ENCODE measurements at places on chromosomes 4 and X.

DNA sequence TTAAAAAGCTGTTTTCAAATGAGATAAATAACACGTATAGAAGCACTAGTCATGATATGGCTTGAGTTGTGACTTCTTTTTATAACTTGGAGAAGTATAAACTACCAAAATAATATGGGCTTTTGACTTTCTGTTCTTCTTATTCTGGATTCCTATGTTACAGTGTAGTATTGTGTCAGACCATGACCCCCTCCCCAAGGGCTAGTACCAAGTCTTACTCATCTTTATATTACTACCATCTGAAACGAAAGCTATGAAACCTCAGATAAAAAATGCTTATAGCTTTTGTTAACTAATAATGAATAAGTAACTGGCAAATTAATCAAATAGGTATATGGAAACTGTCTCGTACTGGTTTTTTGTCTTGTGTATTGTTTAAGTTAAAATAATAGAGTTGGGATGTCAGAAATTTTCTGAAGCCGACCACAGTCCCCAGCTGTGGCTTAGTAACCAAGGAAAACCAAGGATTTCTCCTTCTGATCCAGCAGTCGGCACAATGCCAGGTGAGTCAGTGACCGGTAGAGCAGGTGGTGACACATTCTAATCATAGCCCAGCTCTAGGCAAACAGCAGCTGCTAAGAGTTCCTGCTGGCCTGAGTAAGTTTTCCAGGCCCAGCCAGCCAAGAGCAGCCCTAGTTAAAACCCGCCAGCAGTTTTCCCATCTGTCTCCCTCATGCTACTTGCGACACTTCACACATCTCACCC is 163.3 kb upstream of the PRDX4 start:
- peak; percentile 97 for DNase-seq

DNA sequence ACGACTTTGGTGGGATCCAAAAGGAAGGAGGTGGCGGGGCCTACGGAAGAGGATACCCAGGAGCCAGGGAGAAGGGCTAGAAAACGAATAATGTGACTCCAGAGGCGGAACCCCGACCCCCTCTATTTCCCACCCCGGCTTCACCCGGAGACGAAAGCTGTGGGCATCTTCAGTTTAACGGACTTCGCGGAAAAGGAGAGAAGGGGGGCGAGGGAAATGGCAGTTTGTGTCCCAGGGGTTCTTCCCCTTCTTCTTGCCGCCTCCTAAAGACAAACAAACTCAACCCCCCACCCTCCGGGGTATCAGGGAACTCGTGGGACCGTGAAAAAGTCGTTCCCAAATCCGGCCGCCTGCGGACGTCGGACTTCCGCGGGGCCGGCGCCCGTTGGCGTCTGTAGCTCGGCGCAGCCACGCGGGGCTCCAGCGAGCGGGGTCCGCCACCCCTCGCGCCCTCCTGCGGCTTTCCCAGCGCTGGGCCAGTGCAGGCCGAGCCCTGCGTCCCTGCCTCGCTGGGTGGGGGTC is 3.6 kb upstream of the LEF1 start:
- no peak for DNase-seq

DNA sequence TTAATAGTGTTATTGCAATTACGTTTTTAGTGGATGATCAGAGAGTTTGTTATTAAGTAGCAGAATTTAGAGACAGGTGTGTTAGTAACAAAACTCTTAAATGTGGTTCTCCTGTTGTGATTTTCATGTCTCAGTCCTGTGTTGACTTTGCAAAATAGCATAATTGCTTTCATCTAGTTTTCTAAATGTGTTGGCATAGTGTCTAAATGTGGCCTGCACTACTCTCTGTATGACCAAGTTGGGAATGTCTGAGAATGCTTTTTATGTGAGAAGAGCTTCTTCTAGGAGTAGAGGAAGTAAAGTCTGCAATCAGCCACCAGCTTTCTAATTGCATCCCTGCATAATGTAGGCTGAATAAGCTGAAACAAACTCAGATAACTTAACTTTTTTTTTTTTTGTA is 158.6 kb upstream of the FAT1 start:
- DNase-seq, result no peak

DNA sequence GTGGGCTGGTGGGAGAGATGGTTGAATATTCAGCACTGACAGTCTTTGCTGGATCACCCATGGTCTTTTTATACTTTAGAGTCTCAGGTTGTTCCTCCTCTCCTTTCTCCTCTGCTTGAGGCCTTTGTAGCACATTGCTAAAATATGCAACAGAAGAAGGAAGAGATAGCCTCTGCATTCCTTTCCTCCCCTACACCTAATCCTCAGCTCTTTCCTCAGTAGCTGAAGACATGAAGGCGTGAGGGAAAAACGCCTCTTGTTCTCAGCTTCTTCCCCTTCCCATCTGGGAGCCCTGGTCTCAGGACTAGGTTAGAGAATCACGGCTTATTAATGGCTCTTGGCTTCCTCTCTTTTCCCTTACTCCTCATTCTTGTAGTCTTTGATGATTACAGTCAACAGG is 76.8 kb downstream of the RNF150 start:
- no peak for DNase-seq

DNA sequence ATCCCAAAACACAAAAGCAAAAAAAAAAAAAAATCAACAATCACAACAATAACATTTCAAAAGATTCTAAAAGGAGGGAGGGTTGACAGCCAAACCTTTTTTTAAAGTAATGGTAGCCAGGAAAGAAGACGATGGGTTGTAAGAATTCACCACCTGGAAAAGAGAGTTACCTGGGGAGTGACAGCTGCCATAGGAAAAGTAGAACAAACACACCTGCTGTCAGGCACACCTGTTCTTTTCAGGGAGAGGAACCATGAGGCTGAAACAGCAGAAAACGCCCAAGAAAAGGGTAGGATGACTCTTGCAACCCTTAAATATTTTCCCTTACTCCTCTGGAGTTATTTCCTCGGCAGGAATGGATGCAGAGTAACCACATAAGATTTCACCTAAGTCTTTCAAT is 388.4 kb upstream of the TEX13C start:
- DNase-seq, result no peak

- DNase-seq, result no peak
Observed at GRCh38 chr4:2906218-2906617, 57.0 kb downstream of the NOP14 start.

GRCh38 chr4:75497133-75497532 is 17.1 kb downstream of the RCHY1 start:
- DNase-seq, result no peak

DNA sequence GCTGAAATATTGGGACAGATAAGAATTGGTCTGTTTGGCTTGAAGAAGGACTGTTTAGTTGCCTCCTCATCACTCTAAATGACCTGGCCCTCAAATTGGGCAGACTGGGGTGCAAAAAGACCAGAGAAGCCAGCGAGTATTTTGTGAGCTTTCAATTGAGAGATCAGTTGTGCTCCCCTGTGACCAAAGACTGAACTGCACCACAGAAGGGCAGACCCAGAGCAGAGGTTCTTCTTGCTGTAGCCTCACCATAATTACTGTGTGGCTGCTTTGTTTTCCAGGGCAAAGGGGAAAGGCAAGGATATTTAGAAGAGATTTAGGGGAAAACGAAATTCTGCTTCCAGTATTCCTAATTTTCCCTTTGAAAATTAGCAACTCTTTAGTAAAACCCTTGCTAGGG is 104.0 kb upstream of the MBNL3 start:
- DNase-seq, result peak; percentile 8

- DNase-seq, result no peak
Observed at GRCh38 chr4:121806411-121806810, 5.3 kb downstream of the EXOSC9 start.

- peak; percentile 59 for DNase-seq
Observed at GRCh38 chr4:128600410-128600809, 209.1 kb upstream of the JADE1 start.

GRCh38 chr4:38706301-38706700 is 42.3 kb downstream of the KLF3 start:
- DNase-seq, result no peak

GRCh38 chrX:30253257-30253656 is 6.3 kb downstream of the MAGEB1 start:
- DNase-seq, result no peak

GRCh38 chrX:78957768-78958130 is 12.6 kb downstream of the P2RY10 start:
- DNase-seq, result no peak

GRCh38 chr4:60897415-60897814 is 302.7 kb upstream of the ADGRL3 start:
- no peak for DNase-seq

- no peak for DNase-seq
Observed at GRCh38 chrX:15882704-15883539, 28.3 kb upstream of the AP1S2 start.

GRCh38 chr4:7195141-7195515 is 2.8 kb downstream of the SORCS2 start:
- DNase-seq, result no peak

DNA sequence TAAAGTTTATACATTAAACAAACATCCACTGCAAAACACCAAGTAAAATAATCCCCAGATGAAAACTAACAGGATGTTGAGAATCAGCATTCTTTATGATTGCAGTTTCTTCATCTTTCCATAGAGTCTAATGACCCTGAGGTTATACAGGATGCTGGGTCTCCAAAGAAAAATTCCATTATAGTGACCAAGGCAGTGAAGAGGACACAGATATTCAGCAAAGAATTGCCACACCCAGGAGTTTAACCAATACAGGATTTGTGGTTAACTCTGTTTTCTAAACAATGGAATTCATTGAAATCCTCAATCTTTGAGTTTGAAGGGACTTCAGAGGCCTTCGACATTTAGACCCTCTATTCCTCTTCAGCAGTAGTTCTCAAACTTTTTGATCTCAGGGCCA is 76.2 kb upstream of the ESX1 start:
- DNase-seq, result no peak

DNA sequence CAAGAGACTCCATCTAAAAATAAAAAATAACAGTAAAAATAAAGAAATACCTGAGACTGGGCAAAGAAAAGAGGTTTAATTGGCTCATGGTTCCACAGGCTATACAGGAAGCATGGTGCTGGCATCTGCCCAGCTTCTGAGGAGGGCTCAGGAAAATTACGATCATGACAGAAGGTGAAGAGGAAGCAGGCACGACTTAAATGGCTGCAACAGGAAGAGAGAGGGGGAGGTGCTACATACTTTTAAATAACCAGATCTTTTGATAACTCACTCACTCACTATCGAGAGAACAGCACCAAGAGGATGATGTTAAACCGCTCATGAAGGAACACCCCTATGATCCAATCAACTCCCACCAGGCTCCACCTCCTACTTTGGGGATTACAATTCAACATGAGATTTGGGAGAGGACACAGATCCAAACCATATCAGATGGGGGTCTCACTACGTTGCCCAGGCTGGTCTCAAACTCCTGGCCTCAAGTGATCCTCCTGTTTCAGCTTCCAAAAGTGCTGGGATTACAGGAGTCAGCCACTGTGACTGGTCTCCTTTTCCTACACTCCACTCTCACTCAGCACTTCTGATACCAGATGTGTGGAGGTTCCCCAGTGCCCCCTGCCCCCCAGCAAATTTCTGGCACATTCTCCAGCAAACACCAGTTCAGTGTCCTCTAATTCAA is 11.9 kb upstream of the ZNF157 start:
- no peak for DNase-seq

- peak; percentile 39 for DNase-seq
Observed at GRCh38 chr4:140595065-140595464, 26.3 kb upstream of the UCP1 start.

- DNase-seq, result peak; percentile 32
Observed at GRCh38 chrX:54427837-54428424, 12.3 kb upstream of the TSR2 start.

DNA sequence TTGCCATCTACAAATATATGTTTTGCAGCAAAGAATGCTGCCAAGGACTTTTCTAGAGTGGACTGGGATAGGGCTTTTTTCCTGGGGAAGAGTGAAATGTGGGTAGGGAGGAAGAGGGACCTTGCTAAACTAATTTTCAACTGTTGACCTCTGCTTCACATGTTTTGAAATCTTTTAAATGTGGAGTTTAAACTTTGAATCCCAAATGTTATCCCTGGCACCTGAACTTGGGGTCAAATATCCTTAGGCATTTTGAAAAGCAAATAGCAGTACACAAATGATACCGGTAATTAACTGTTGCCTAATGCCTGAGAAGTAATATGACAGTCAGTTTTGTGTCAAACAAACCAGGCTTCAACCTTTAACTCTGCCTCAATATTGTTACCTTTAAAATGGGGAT is 7.3 kb upstream of the AR start:
- no peak for DNase-seq

- no peak for DNase-seq
Observed at GRCh38 chr4:188305690-188306089, 166.4 kb downstream of the TRIML1 start.

GRCh38 chrX:112577146-112577545 is 102.6 kb downstream of the LHFPL1 start:
- no peak for DNase-seq

GRCh38 chr4:150219841-150220240 is 141.6 kb downstream of the DCLK2 start:
- no peak for DNase-seq

DNA sequence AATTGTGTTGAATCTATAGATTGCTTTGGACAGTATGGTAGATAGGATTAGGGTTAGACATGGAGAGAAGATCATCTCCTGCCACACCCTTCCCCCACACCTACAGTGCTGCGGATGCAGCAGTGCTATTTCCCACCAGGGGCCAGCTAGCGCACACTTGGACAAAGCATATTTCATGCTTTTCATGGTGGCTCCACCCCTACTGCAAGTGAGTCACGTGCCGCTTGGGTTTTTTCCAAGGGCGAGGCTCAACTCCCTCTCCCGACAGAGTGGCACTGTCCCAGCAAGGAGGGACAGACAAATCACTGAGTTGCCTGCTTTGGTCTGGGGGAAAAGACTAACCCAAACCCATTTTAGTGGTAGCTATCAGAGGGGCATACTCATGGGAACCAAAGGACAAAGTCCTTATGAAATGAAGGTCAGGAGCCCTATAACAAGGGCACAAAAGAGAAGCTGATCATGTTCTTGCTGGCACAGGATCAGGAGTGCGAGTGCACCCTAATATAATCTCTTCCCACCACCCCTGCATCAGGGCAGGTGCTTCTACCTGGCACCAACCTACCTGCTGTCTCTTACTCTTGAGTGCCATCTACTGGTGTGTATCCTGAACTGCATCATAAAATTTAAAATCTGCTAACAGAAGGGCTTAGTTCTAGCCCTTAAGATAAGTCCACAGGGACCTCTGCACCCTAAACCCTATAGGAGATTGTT is 55.1 kb upstream of the PGAM4 start:
- peak; percentile 82 for DNase-seq

GRCh38 chr4:153472122-153473037 is 6.2 kb downstream of the TMEM131L start:
- DNase-seq, result no peak

DNA sequence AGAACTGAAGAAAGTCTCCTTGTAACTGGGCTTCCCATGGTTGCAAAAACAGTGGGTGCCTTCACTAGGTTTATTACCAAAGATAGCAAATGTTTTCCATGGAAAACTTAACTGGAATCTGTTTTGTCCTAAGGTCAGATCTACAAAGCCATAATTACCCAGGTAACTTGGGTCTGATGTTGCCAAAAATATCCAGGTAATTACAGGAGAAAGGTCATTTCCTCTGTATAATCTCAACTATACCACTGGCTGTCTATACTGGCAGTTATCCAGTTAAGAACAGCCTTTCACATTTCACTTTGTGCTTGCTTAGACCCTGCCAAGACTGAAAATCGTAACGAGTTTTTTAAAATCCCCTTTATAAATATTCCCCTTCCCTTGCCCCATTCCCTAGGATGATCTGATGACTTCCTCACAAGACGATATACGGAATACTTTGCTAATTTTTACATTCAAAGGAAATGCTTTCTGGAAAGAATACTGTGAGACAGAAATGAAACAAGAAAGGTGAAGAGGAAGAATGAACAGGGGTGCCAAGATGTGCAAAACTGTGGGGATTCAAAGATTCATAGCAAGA is 105.5 kb downstream of the MAML3 start:
- no peak for DNase-seq

- no peak for DNase-seq
Observed at GRCh38 chr4:83947830-83948193, 411.9 kb downstream of the GPAT3 start.
